ENCODE measurements at places on chromosomes 13 and 19.

DNA sequence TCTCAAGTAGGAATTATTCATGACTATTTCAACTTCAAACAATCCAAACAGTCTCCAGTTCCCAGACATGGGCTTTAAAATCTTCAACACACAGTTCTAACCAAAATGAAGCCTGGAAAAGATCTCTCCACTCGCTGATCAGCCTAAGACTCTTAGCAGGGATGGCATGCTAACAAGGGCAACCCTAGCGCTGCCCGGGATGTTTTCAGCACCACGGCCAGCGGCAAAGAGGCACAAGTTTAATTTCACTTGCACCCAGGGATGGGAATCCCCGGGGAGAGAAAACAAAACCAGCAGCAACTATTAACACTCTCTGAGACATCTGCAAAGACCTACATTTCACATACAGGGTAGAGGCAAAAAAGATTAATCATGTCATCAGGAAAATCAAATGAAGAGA lies 43.0 kb downstream of the CACNA1A start:
- no peak for DNase-seq

GRCh38 chr19:15422296-15423075 lies 3.7 kb upstream of the AKAP8L start:
- no peak for DNase-seq

DNA sequence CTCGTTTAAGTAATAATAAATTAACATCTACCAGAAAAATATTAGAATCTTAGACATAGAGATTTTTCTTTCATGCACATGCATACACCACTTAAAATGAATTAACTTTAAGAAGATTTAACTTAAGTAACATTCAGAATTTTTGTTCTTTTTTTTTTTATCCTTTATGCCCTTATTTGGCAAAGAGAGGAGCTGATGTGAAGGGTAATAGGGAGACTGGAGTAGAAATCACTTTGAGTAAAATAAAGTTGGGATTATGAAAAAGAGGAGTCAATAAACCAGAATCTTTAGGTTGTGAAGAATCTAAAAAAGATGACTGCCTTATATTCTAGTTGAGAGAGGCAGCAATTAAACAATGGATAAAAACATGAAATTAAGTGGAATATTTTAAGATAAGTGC lies 18.8 kb upstream of the MIR17HG start:
- no peak for DNase-seq

GRCh38 chr19:46654621-46655152 lies 6.3 kb downstream of the DACT3 start:
- no peak for DNase-seq

DNA sequence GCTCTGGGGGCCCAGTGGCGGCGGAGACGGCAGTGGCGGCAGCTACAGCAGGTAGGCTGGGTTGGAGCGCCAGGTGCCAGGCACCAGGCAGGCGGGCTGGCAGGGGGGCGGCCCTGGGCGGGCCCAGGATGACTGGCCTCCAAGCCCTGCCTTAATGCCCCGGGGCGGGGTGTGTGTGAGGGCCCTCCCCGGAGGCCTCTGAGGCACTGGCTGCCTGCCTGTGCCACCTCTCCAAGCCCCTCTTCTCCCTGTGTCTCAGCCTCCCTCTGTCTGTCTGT lies at the start of gene KLK11:
TSS of gene KLK11 (minus strand) at position 63 of the 278 bp plus-strand sequence. CDS start 985 bp downstream, outside the sequence.
- DNase-seq: no peak

GRCh38 chr19:18239303-18239702 lies 13.1 kb upstream of the PDE4C start:
- DNase-seq: no peak

- DNase-seq: peak; percentile 99
These were observed at the start of gene ZC3H4 for GRCh38 chr19:47112997-47113849. Gene ZC3H4 (minus strand): TSS chr19:47113776. CDS start chr19:47112584, 1,192 bp downstream.

DNA sequence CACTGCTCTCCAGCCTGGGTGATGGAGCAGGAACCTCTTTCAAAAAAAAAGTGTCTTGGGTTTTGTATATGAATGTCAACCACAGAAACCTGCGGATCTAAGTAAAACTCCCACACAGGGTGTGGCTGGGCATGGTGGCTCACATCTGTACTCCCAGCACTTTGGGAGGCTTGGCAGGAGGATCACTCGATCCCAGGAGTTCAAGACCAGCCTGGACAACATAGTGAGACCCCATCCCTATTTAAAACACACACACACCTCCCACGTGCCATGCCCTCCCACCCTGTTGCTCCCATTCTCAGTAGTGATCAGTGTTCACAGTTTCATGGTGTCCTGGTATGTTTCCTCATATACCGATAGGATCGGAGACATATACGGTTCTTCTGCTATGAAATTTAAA lies 9.2 kb downstream of the TMED1 start:
- DNase-seq: no peak

GRCh38 chr13:37163641-37164265 lies 58.3 kb upstream of the CSNK1A1L start:
- no peak for DNase-seq

- DNase-seq: no peak
These were observed 465.7 kb downstream of the TBC1D4 start for GRCh38 chr13:75016225-75016624.

- DNase-seq: no peak
These were observed 733.2 kb upstream of the KLHL1 start for GRCh38 chr13:70841240-70842061.

DNA sequence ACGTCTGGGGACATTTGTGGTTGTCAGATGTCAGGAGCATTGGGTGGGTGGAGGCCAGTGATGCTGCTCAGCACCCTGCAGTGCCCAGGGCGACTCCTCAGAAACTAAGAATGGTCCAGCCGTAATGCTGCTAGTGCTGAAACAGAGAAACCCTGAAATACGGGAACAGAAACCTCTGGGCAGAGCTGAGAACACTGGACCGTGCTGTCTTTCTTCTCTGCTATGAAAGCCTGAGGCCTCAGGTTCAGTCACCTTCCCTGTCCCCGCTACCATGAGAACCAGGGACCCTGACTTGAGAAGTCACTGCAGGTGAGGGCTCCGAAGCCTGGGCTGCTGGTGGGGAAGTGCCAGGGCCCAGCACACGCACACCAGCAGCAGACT lies 13.4 kb downstream of the CAPS start:
- no peak for DNase-seq

- DNase-seq: no peak
These were observed 1.7 kb downstream of the RBM26 start for GRCh38 chr13:79404361-79404760.
